ENCODE measurements at places on chromosomes 5 and 9. TPM values are rescaled to one million over a fixed set of nuclear protein-coding genes. Genes with fewer than 3 reads are reported as not detected.

The PCDHGC4 gene
- 3.3 TPM for total RNA-seq

The ACSL6 gene
- total RNA-seq = under 0.01 TPM

The FAM153A gene
- total RNA-seq = not detected

The MBLAC2 gene
- 3.0 TPM for total RNA-seq

The TMC1 gene
- total RNA-seq = under 0.01 TPM

The NOXA1 gene
- 0.26 TPM for total RNA-seq

The SLC36A2 gene
- not detected for total RNA-seq

The DNM1 gene
- 63.7 TPM for total RNA-seq

The PHF2 gene
- total RNA-seq = 10.6 TPM

The KDM3B gene
- total RNA-seq = 40.2 TPM

The PDE6A gene
- total RNA-seq = not detected

The SRA1 gene
- 23.0 TPM for total RNA-seq

The LECT2 gene
- total RNA-seq = not detected

The ECM2 gene
- total RNA-seq = 7.2 TPM

The PLEKHG4B gene
- under 0.01 TPM for total RNA-seq

The UBE2B gene
- total RNA-seq = 10.7 TPM

The COL27A1 gene
- total RNA-seq = 2.0 TPM

The MAMDC4 gene
- total RNA-seq = 1.1 TPM

The TMEFF1 gene
- 2.3 TPM for total RNA-seq

The IL3 gene
- not detected for total RNA-seq

The DOCK2 gene
- total RNA-seq = 2.5 TPM

The F2R gene
- 39.7 TPM for total RNA-seq

The CDH18 gene
- total RNA-seq = 4.4 TPM

The PCDHGA3 gene
- total RNA-seq = 1.9 TPM

The STPG3 gene
- total RNA-seq = not detected

The CCDC183 gene
- total RNA-seq = 0.32 TPM

The CTXN3 gene
- total RNA-seq = not detected

The C9orf50 gene
- total RNA-seq = under 0.01 TPM

The OGN gene
- total RNA-seq = 43.5 TPM

The HACD4 gene
- 4.9 TPM for total RNA-seq

The ANKRD31 gene
- total RNA-seq = 0.09 TPM

The EIF4EBP3 gene
- total RNA-seq = 1.7 TPM

The BTNL3 gene
- not detected for total RNA-seq

The FYB1 gene
- 0.16 TPM for total RNA-seq

The EQTN gene
- not detected for total RNA-seq

The SUSD3 gene
- 0.94 TPM for total RNA-seq

The SLC6A18 gene
- total RNA-seq = not detected

The PCDHGB2 gene
- 4.1 TPM for total RNA-seq

The ACTBL2 gene
- total RNA-seq = under 0.01 TPM

The ANKH gene
- 19.8 TPM for total RNA-seq

The SETD9 gene
- total RNA-seq = 7.0 TPM

The TAS2R1 gene
- not detected for total RNA-seq

The DBH gene
- total RNA-seq = not detected

The SH3RF2 gene
- 0.79 TPM for total RNA-seq

The FABP6 gene
- total RNA-seq = not detected

The ZNF346 gene
- 12.7 TPM for total RNA-seq

The GARIN3 gene
- not detected for total RNA-seq

The SLC6A7 gene
- not detected for total RNA-seq

The ZBTB34 gene
- total RNA-seq = 4.1 TPM
